ENCODE measurements at places on chromosomes 3 and 15. TPM values are rescaled to one million over a fixed set of nuclear protein-coding genes. Genes with fewer than 3 reads are reported as not detected.
A peak's percentile ranks its signal among the peaks of the same experiment; 100 is the strongest.

DNA sequence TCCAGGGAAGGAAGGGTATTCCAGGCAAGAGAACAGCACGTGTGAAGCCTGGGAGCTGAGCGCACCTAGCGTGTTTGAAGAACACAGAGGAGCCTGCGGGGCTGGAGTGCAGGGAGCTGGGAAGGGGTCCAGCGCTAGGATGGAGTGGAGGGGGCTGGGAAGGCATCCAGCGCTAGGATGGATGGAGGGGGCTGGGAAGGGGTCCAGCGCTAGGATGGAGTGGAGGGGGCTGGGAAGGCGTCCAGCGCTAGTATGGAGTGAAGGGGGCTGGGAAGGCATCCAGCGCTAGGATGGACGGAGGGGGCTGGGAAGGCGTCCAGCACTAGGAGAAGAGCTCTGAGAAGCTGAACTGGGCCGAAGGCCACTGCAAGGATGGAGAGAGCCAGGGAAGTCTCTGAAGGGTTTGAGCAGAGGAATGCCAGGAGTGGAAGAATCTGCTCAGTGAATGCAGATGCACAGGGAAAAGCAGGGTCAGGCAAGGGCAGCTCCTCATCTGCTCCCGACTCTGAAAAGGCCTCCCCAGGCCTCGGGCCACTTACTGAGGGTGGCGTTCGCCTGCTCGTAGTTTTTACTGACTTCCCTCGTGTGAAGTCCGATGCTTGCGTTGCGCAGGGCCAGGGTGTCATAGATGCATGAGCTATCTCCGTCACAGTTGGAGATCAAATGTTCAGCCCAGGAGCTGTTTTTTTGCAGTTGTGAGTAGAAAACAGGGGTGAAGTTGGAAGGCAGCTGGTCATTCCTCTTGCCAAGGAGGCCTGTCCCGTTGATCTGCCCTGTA lies 39.8 kb downstream of the MUC20 start:
- peak; percentile 29 for DNase-seq
- H3K27ac ChIP-seq, result no peak overlapping the region
- H3K36me3 ChIP-seq, result no peaks in the 10 kb centered on the region
- H3K27me3 ChIP-seq, result no peaks in the 10 kb centered on the region
- H3K4me1 ChIP-seq, result no peaks in the 10 kb centered on the region

DNA sequence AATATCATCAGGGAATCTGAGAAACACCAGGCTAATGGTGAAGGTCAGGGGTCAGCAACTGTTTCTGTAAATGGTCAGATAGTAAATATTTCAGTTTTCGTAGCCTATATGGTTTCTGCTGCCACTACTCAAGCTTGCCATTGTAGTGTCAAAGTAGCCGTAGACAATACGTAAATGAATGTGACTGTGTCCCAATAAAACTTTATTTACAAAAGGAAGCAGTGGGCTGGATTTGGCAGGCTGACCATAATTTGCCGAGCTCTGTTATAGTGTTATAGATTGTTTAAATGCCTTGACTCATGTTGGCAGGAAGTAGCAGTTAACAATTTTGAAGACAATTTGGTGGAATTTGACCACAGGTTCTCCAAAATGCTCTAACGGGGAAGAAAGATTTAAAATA lies 548.2 kb downstream of the FOXP1 start:
- H3K36me3 ChIP-seq, result peaks cover 57% of the 10 kb centered on the region
- no peaks in the 10 kb centered on the region for H3K27me3 ChIP-seq
- peaks cover 3% of the 10 kb centered on the region for H3K4me1 ChIP-seq
- no peak overlapping the region for H3K4me3 ChIP-seq

- H3K27ac ChIP-seq, result no peak overlapping the region
- no peaks in the 10 kb centered on the region for H3K4me1 ChIP-seq
- DNase-seq, result no peak
- no peak overlapping the region for H3K4me3 ChIP-seq
- H3K27me3 ChIP-seq, result no peaks in the 10 kb centered on the region
- no peaks in the 10 kb centered on the region for H3K36me3 ChIP-seq
These were observed 276.7 kb downstream of the ADAMTSL3 start for GRCh38 chr15:83930392-83931212.

DNA sequence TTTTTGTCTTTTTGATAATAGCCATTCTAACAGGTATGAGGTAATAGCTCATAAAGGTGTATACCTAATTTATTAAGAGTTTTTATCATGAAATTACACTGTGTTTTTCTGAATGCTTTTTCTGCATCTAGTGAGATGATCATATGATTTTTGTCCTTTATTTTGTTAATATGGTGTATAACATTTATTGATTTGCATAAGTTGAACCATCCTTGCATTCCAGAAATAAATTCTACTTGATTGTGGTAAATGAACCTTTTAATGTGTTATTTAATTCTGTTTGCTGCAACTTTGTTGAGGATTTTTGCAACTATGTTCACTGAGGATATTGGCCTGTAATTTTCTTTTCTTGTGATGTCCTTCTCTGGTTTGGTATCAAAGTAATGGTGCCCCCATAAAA lies 28.0 kb upstream of the PCSK6 start:
- no peaks in the 10 kb centered on the region for H3K4me1 ChIP-seq
- H3K27ac ChIP-seq, result no peak overlapping the region
- no peak for DNase-seq
- no peak overlapping the region for H3K4me3 ChIP-seq

- no peaks in the 10 kb centered on the region for H3K27me3 ChIP-seq
- H3K4me1 ChIP-seq, result peaks cover under 1% of the 10 kb centered on the region
- no peak overlapping the region for H3K4me3 ChIP-seq
- H3K27ac ChIP-seq, result no peak overlapping the region
- H3K36me3 ChIP-seq, result no peaks in the 10 kb centered on the region
These were observed 73.7 kb downstream of the ABHD5 start for GRCh38 chr3:43764471-43764870.

DNA sequence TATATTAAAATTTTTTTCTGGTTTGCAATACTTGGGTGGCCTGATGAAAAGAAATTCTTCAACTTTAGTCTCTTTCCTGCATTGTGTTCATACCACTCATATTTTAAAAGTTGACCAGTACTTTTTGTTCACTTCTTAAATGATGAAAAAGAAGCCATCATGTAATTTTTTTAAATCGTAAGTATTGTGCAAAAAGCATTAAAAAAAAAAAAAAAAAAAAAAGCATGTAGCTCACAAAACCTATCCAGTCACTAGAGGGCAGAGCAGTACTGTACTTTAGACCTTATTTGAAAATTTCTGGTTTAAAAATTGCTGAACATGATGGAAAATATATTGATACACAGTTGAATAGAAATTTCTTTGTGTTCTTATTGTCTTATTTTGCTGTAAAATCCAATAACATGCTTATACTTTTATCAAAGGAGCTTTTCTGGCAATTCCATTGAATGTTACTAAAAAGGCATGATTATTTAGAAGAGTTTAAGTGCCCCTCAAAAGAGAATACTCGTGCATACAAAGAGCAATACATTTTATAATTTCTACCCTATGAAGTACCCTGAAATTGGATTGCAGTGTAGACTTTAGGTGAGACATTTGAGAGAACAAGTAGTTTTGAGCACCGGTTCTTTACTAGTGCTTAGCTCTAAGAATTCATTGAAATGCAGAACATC lies 137.7 kb downstream of the BBX start:
- peaks cover 60% of the 10 kb centered on the region for H3K4me1 ChIP-seq
- no peak overlapping the region for H3K27ac ChIP-seq
- no peaks in the 10 kb centered on the region for H3K27me3 ChIP-seq
- peak; percentile 85 for DNase-seq
- no peak overlapping the region for H3K4me3 ChIP-seq

DNA sequence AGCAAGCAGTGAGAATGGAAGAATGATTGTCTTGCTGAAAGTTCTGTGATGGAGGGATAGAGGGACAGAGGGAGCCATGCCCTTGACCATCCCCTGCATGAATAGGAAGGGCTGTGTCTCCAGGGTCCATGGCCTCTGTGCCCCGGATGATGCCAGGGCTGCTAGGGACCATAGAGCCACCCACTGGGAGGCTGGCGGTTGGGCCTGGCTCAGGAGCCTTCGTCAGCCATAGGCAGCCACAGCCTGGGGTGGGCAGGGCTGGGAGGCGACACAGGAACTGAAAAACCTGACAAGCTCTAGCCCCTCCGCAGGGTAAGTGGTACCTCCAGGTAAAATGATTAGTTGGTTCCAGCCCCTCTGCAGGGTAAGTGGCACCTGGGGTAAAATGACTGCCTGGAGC lies 19.1 kb upstream of the LAMP3 start:
- no peaks in the 10 kb centered on the region for H3K36me3 ChIP-seq
- H3K27me3 ChIP-seq, result no peaks in the 10 kb centered on the region
- DNase-seq, result no peak
- H3K4me3 ChIP-seq, result no peak overlapping the region
- H3K4me1 ChIP-seq, result peaks cover 78% of the 10 kb centered on the region

- H3K36me3 ChIP-seq, result no peaks in the 10 kb centered on the region
- H3K4me1 ChIP-seq, result no peaks in the 10 kb centered on the region
- H3K27ac ChIP-seq, result no peak overlapping the region
- H3K4me3 ChIP-seq, result no peak overlapping the region
These were observed 35.7 kb upstream of the TMOD3 start for GRCh38 chr15:51793521-51794305.

- H3K4me3 ChIP-seq, result no peak overlapping the region
- no peaks in the 10 kb centered on the region for H3K4me1 ChIP-seq
- no peak overlapping the region for H3K27ac ChIP-seq
- no peak for DNase-seq
- H3K27me3 ChIP-seq, result no peaks in the 10 kb centered on the region
These were observed 77.2 kb upstream of the TPRG1 start for GRCh38 chr3:189094539-189094938.

- H3K27me3 ChIP-seq, result no peaks in the 10 kb centered on the region
- no peak overlapping the region for H3K4me3 ChIP-seq
- peaks cover 29% of the 10 kb centered on the region for H3K36me3 ChIP-seq
- no peak overlapping the region for H3K27ac ChIP-seq
- no peak for DNase-seq
- no peaks in the 10 kb centered on the region for H3K4me1 ChIP-seq
These were observed 146.0 kb downstream of the MYO9A start for GRCh38 chr15:71971905-71972304.

- no peaks in the 10 kb centered on the region for H3K27me3 ChIP-seq
- DNase-seq, result no peak
- H3K4me1 ChIP-seq, result no peaks in the 10 kb centered on the region
- no peak overlapping the region for H3K27ac ChIP-seq
These were observed 4.3 kb downstream of the CD276 start for GRCh38 chr15:73688455-73688854.

GRCh38 chr15:70336425-70337009 lies 238.8 kb upstream of the TLE3 start:
- no peaks in the 10 kb centered on the region for H3K27me3 ChIP-seq
- H3K36me3 ChIP-seq, result no peaks in the 10 kb centered on the region
- no peak overlapping the region for H3K27ac ChIP-seq

DNA sequence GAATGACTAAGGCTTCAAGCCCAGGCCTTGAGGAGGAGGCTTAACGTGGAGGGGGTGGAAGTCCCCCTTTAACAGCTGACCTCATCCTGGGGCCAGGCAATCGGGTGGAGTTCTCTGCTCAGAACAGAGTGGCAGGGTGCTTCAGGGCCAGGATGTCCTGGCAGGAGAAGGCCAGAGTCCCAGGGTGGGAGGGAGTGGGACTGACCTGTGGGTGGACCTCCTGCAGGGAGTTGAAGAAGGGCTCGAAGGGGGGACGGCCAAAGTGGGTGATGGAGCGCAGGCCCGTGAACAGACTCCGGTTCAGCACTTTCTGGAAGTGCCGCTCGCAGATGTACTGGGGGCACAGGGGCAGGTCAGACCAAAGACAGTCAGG lies 19.6 kb downstream of the DUOX2 start:
- no peak for DNase-seq
- no peaks in the 10 kb centered on the region for H3K36me3 ChIP-seq
- no peak overlapping the region for H3K27ac ChIP-seq
- no peak overlapping the region for H3K4me3 ChIP-seq
- H3K4me1 ChIP-seq, result 0 out of 2 replicates have a peak, but pooled peaks cover 2% of the 10 kb centered on the region
- no peaks in the 10 kb centered on the region for H3K27me3 ChIP-seq

GRCh38 chr3:194013928-194014327 lies 122.0 kb upstream of the HES1 start:
- DNase-seq, result no peak
- H3K27ac ChIP-seq, result no peak overlapping the region
- H3K4me1 ChIP-seq, result no peaks in the 10 kb centered on the region
- H3K27me3 ChIP-seq, result no peaks in the 10 kb centered on the region
- H3K4me3 ChIP-seq, result no peak overlapping the region

DNA sequence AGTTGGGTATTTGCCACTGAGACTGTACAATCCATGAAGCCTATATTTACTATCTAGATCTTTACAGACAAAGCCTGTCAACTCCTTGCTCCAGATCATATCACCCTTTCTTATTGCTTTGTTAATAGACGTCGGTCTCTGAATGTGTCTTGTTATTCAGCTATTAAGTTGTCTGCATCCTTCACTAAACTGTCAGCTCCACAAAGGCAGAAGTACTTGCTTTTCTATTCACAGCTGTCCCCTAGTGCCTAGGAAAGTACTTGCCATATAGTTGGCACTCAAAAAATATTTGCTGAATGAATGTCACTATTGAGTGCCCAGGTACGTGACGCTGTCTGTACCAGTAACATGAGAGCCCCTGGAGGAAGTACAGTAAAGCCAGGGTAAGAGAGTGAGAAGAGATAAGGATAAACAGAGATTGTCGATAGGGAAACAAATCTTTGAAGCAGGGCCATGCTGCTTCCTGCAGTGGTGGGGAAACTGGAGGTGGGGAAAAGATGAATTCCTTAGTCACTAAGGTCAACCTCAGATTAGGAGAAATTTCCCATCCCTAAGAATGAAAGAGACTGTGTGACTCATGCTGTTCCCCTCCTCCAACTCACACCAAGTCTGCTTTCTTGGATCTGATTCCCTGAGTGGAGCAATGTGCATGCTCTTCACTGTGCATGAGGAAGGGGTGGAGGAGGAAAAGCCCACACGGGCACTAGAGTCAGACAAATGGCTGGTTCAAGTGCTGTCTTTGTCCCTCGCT lies 36.3 kb downstream of the PRICKLE2 start:
- H3K36me3 ChIP-seq, result no peaks in the 10 kb centered on the region
- no peaks in the 10 kb centered on the region for H3K4me1 ChIP-seq
- H3K27me3 ChIP-seq, result no peaks in the 10 kb centered on the region

- peak overlapping the region; percentile 18 for H3K27ac ChIP-seq
- H3K4me3 ChIP-seq, result no peak overlapping the region
- peak; percentile 66 for DNase-seq
These were observed 37.6 kb downstream of the GBE1 start for GRCh38 chr3:81723732-81724313.

GRCh38 chr3:191334346-191334893 lies 4.1 kb upstream of the UTS2B start:
- H3K4me3 ChIP-seq, result no peak overlapping the region
- H3K4me1 ChIP-seq, result no peaks in the 10 kb centered on the region
- H3K27ac ChIP-seq, result no peak overlapping the region
- H3K27me3 ChIP-seq, result no peaks in the 10 kb centered on the region
- H3K36me3 ChIP-seq, result no peaks in the 10 kb centered on the region

- H3K4me1 ChIP-seq, result no peaks in the 10 kb centered on the region
- H3K27me3 ChIP-seq, result no peaks in the 10 kb centered on the region
- DNase-seq, result no peak
- no peak overlapping the region for H3K4me3 ChIP-seq
These were observed 14.0 kb upstream of the AMOTL2 start for GRCh38 chr3:134388292-134388691.

- no peaks in the 10 kb centered on the region for H3K4me1 ChIP-seq
- DNase-seq, result no peak
- H3K36me3 ChIP-seq, result no peaks in the 10 kb centered on the region
- H3K27ac ChIP-seq, result no peak overlapping the region
- H3K4me3 ChIP-seq, result no peak overlapping the region
- no peaks in the 10 kb centered on the region for H3K27me3 ChIP-seq
These were observed 29.5 kb upstream of the CCDC54 start for GRCh38 chr3:107347751-107348150.

WNT5A gene
- 55.8 TPM for total RNA-seq

CHST13 gene
- not detected for total RNA-seq

PPIP5K1 gene
- total RNA-seq, result 31.5 TPM

IMPG2 gene
- 0.32 TPM for total RNA-seq

SH2D7 gene
- total RNA-seq, result not detected

WDR93 gene
- not detected for total RNA-seq

RETNLB gene
- not detected for total RNA-seq

UROC1 gene
- not detected for total RNA-seq

Measured in Karpas-422 (cell line).